ENCODE measurements at places on chromosomes 16 and 17. TPM values are rescaled to one million over a fixed set of nuclear protein-coding genes. Genes with fewer than 3 reads are reported as not detected.

The FBXL20 gene
- total RNA-seq: 8.0 TPM

The TNFRSF13B gene
- total RNA-seq: not detected

The NEUROD2 gene
- 0.01 TPM for total RNA-seq

The PPM1E gene
- 0.05 TPM for total RNA-seq

The ELMO3 gene
- 0.80 TPM for total RNA-seq

The ARSG gene
- total RNA-seq: 1.3 TPM

The CDH11 gene
- 0.61 TPM for total RNA-seq

The HCRT gene
- not detected for total RNA-seq

Data from A549 treated with AZD2906 at 1 μM for 4 hours (cell line).